ENCODE measurements at places on chromosomes 4 and X.

- DNase-seq: no peak
Measured at GRCh38 chr4:104989371-104989770, 157.3 kb upstream of the TET2 start.

- DNase-seq: no peak
Measured at GRCh38 chrX:38746102-38746501, 55.2 kb upstream of the MID1IP1 start.

GRCh38 chr4:157220371-157220881 lies at the start of gene GRIA2:
Gene GRIA2, plus strand, starts transcription at chr4:157220728. Its CDS starts 315 bp downstream, at chr4:157221043.
- DNase-seq: no peak

DNA sequence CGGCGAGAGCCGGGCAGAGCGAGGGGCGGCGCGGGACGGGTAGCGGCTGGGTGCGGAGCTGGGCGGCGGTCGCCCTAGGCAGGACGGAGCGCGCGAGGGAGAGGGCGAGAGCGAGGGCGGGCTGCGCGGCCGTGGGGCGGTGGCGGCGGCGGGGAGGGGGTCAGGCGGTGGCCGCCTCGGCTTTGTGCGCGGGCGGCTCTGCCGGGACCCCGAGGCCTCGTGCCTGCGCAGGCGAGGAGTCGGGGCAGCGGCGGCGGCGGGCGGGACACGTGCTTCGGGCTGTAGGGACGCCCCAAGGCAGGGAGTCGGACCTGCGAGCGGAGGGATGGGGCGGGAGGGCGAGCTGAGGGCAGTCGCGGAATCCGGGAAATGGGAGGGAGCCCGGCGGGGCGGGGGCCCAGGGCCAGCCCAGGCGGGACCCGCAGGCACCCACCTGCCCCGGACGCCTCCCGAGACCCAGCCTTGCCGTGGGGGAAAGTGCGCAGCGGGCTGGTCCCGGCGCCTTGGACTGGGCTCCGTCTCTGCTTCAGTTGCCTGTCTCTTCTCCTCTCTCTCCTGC lies 465 bp downstream of the BMPR1B start:
- no peak for DNase-seq

DNA sequence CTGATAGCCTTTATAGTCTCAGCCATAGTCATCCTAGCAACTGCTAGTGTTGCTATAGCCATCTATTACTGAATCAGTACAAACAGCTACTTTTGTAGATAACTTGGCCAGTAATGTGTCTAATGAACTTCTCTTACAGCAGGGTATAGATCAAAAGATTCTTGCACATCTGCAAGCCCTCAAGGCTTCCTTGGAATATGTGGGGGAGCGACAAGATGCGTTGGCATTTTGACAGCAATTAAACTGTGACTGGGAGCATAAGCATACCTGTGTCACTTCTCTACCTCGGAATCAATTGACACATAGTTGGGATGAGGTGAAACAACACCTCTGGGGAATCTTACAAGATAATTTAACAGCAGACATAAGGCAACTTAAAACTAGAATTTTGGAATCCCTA lies 87.6 kb downstream of the TMEM144 start:
- no peak for DNase-seq

DNA sequence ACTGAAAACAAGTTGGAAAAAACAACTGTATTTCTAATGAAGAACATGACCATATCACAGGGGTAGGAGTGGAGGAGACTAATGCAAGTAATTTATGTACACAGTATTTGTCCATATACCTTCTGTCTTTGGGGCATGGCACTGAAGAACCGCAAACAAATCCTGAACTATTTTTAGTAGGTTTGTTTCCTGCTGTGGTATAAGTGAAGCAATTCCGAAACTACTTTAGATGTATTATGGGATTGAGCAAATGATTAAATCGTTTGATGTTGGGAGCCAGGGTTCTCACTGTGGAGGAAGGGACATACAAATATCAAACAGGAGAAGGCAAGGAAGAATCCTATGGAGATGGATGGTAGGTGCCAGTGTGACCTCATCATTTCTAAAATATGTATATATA lies 18.9 kb upstream of the SH3KBP1 start:
- DNase-seq: no peak

DNA sequence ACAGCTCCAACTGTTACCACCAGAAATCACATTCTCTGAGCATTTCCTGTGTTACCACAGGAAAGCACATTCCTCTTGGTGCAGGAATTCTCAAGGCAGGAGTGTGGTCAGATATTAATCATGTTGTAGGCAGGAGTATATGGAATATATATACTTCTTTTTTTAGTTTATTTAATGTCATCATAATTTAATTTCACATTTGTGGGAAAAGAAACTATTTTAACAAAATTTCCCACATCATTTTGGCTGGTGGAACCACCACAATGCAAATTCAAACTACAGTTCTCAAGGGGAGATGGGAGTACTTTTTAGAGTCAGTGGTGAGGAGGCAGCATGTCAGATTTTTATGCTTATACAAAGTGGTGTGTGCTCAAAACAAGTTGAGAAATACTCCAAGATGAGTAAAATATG lies 139.0 kb downstream of the ATP10D start:
- DNase-seq: no peak

- DNase-seq: no peak
Measured at GRCh38 chr4:37690976-37691375, 4.8 kb upstream of the RELL1 start.

DNA sequence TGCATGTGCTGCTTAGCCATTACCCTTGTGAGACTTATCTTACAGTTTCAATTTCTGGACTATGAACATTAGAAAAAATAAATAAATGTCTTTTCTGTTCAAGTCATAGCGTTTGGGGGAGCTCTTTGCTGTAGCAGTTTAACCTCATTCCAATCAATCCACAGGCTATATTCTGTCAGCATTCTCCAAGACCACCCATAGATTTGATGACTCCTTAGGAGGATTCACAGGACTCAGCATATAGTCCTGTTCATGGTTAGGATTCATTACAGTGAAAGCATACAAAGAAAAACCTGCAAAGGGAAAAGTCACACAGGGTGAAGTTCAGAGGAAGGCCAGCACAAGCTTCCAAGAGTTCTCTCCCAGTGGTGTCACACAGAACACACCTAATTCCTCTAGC lies 180.5 kb downstream of the ADAMTS3 start:
- DNase-seq: no peak

- DNase-seq: no peak
Measured at GRCh38 chr4:108336076-108336475, 167.3 kb upstream of the LEF1 start.

- no peak for DNase-seq
Measured at GRCh38 chrX:128816919-128817318, 706.4 kb downstream of the SMARCA1 start.

- no peak for DNase-seq
Measured at GRCh38 chrX:65406532-65406931, 128.1 kb downstream of the LAS1L start.

DNA sequence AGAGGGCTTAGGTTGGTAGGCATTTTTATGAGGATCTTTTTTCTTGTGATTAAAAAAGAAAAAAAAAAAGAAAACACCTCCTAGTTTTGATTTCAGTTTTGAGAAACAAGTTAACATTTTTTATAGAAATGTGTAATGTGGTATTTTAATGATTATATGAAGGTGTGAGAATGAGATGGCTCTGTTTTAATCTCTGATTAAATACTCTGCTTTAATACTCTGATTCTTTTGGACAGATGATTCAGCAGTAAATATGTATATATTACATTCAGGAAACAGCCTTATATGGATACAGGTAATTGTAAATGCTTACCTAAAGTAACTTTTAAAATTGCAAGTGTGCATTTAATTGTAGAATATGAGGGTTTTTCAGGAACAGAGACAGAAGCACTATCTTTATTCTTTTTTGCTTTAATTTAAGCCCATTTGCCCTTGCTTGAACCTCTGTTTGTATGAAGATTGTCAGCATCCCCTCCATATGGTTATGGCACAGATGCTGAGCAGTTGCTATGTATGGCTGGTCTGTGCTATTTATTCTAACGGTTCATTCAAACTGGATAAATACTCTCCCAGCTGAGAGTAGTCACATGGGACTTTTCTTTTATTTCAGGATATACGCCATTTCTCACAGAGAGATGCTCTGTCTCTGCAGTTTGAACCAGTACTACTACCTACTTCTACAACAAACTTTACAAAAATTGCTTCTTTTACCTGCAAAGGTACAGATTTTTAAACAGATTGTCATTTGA lies 101.0 kb upstream of the TLR2 start:
- no peak for DNase-seq

DNA sequence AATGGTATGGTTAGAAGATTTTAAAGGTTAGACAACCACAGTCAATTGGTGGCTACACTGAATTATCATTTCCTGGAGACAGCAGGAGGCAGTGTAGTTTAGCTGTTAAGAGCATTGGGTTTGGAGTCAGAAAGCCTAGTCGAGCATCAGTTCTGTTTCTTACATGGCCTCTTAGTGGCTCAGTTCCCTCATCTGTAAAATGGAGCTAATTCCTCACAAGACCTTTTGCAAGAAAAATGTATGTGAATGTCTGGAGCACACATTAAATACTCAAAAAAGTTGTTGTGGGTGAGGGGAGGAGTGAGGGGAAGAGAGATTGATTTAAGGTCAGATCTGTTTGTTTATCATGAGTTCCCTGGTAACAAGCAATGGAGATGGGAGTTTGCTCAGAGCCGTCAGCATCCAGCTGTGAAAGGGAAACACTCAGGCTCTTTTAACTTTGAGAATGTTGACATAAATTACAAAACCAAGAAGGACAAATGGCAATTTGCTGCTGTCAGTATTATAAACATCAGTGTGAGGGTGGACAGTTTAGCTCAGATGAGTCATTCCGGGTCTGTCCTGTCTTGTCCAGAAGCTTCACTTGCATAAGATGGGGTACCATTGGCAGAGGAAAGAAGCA lies 98.2 kb upstream of the PGRMC2 start:
- no peak for DNase-seq

GRCh38 chrX:16695079-16695676 lies 17.3 kb downstream of the CTPS2 start:
- no peak for DNase-seq

GRCh38 chr4:38673130-38673978 lies 9.4 kb downstream of the KLF3 start:
- DNase-seq: no peak

- no peak for DNase-seq
Measured at GRCh38 chr4:5888222-5889001, 4.5 kb downstream of the CRMP1 start.

All from iPS DF 19.7 (cell line).